ENCODE measurements at places on chromosomes 13 and 19.
A peak's percentile ranks its signal among the peaks of the same experiment; 100 is the strongest.

DNA sequence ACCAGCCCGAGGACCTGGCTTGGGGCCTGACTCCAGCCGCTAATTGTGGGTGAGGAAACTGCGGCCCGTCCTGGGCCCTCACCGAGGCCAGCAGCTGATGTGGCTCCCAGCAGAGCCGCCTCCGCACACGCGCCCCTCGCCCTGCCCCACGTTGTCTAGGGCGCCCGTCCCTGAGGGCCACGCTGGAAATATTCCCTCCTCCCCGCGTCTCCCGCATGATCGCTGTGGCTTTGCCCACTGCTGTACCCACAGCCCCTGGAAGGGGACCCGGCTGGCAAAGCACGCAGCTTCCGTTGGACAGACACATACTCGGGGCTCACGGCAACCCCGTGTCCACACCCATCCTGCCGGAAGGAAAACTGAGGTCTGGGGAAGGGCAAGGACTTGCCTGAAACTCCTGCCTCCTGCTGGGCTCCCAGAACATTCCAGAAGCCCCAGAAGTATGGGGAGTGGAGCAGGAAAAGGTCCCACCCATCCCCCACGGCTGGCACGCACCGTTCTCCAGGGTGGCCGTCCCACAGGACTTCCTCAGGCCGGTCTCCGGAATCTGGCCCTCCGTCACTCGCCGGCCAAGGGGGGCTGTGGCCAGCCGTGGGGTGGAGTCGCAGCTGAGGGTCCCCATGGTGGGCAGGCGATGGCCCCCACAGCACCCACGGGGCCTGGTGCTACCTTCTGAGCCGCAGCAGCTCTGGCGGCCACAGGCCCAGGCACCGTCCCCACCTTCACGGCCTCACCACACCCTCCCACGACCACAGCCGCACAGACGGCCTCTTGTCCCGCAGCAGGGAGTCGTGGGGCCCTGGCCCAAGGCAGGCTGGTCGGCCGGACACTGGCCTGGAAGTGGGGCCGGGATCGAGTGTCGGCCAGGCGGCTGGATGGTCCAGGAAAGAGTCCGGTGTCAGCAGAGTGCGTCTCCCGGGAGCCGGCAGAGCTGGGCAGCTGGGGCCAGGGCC, 13.6 kb upstream of the SHC2 start:
- DNase-seq, result no peak

- no peak for DNase-seq
Measured at GRCh38 chr13:30156270-30156669, 151.1 kb downstream of the KATNAL1 start.

DNA sequence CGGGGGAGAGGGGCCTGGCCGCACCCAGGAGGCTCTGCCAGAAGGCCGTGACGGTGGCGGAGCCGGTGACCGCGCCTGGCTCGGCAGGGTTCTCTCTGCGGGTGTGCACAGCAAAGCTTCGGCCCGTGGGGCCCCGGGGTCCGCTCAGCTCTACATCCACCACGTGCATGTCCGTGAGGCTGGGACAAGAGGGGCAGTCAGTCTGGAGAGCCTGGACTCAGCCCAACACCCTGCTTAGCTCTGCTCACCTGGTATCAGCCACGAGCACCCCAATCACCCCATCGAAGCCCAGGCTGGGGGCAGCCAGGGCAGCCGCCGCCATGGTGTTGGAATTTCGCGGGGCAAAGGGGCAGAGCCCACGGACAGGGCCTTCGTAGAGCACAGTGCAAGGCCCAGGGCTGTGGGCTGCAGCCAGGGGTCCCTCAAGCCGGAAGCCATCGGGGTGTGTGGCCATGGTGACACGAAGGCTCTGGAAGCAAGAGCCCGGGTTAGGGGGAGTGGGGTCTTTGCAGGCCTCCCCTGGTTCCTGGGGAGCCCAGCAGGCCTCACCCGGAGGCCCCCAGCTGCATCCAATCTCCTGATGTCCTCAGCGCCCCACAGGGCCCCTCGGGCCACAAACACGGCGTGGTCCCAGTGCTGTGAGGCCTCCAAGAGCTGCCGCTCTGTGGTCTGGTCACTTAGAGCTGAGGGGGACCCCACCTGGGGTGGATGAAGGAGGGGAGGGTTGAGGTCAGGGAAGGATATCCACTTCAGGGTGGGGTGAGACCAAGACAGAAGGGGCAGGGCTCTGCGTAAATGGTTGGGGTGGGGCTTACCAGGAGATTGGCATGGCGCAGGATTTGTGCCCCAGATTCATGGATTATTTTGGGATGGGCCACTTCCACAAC, 1.4 kb downstream of the ASPDH start:
- no peak for DNase-seq

DNA sequence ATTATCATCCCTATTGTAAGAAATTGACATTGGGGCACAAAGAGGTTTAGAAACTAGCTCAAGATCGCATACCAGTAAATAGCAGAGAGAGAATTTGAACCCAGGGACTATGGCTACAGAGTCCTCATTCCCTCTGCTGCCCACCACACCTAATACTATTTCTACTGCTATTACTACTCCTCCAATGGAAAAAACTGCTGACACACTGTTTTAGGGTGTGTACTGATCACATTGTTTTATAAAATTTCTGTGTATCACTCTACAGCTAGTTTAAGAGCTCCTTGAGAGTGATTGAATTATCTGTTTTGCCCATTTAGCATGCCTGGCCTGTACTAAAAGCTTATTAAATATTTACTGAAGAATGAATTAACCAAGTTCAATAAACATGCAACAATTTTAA, 552.4 kb downstream of the GPC5 start:
- no peak for DNase-seq

DNA sequence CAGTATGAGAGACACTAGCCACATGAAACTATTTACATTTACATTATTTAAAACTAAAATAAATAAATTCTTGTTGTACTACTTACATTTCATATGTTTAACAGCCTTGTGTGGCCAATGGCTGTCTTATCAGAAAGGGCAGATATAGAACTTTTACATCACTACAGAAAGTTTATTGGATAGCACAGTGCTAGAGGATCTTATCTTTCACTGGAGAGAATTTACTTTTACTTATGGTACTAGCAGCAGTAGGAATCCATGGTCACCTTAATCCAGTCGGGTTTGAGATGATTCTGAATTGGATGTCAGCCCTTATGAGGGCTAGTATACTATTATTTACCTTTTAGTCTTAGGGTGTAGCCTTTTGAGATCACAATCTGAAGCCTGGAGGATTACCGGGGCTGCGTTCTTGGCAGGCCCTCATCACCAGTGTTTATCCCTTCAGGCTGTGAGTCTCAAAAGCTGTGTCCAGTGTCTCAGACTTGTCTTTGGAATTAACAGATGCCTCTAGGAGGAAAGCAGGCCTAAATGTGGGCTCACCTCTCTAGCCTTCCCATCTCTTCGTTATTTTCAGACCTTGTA, 21.7 kb downstream of the IFT88 start:
- no peak for DNase-seq

- DNase-seq, result no peak
Measured at GRCh38 chr19:41384351-41384750, 8.0 kb downstream of the TMEM91 start.

DNA sequence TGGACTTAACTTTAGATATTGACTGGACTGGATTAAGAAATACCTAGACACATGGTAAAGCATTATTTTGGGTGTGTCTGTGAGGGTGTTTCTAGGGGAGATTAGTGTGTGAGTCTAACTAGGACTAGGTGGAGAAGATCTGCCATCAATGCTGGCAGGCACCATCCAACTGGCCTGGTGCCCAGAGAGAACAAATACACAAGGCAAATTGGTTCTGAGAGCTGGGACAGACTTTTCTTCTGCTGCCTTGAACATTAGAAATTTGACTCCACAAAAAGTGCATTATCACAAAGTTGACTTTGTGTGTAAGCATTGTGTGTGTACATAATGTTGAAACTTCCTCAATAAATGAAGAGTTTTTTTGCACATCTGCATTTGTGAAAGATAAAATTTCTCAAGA, 522.1 kb downstream of the SUCLA2 start:
- no peak for DNase-seq

GRCh38 chr19:14113762-14114414, 3.7 kb downstream of the PRKACA start:
- DNase-seq, result no peak

DNA sequence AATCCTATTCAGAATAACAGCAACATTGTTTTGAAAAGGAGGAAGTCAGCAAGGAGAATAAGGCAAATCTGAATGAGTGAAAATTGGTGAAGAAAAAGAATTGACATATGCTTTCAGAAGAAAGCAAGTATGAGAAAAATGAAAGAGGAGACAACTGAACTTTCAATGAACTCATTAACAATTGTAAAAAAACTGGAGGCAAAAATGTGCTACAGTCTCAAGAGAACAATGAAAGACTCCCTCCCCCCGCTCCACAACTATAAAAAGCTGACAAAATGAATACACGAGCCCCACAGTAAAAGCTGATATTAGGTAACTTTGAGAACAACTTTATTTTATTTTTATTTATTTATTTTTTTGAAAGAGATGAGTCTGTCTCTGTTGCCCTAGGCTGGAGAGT, 373.1 kb downstream of the DIAPH3 start:
- peak; percentile 57 for DNase-seq

DNA sequence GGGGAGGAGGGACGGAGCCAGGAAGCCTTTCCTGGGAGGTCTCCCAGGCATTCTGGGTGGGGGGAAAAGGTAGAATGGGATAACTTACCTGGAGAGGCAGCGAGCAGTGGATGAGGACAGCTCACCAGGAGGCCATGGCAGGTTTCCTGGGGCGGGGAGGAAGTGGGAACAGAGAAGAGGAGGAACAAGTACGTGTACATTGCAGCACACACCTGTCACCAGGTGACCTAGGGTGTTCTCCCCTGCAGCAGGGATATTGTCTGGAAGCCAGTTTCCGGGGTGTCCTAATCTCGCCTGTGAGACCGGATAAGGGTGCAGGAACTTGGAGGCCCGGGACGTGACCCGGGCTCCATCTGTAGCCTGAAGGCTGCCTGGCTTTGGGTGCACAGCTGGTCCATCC, at the start of gene FUT3:
FUT3 (minus strand) TSS at position 148 of the 400 bp plus-strand sequence.
- no peak for DNase-seq

GRCh38 chr19:18629166-18630088, 7.4 kb upstream of the KLHL26 start:
- DNase-seq, result no peak

DNA sequence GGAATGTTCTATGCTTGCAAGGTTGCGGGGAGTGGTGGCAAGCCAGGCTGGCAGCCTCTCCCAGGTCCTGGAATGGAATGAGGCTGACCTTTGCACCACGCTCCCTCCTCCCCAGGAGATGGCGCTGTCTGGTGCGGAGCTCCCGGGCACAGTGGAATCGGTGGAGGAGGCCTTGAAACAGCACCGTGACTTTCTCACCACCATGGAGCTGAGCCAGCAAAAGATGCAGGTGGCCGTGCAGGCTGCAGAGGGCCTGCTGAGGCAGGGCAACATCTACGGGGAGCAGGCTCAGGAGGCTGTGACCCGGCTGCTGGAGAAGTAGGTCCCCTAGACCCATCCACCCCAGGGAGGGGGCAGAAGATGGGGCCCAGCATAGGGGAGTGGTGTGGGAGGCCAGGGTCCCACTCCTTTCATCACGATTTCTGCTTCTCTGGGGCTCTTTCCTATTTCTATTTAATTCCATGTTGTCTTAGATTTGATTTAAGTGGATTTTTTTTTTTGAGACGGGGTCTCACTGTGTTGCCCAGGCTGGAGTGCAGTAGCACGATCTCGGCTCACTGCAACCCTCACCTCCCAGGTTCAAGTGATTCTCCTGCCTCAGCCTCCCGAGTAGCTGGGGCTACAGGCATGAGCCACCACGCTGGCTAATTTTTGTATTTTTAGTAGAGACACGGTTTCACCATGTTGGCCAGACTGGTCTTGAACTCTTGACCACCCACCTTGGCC, 53.2 kb upstream of the SHKBP1 start:
- DNase-seq, result peak; percentile 22

All from astrocyte (in vitro differentiated cells and primary cell).